T-helper 9 cell (primary cell): ENCODE measurements at places on chromosomes 7 and 10.

GRCh38 chr7:90455163-90456030, 14.0 kb upstream of the PTTG1IP2 start:
- no peak for DNase-seq

GRCh38 chr10:52615756-52616394, 156.7 kb downstream of the MBL2 start:
- DNase-seq: no peak

GRCh38 chr10:66538908-66539307, 386.9 kb upstream of the LRRTM3 start:
- DNase-seq: no peak

DNA sequence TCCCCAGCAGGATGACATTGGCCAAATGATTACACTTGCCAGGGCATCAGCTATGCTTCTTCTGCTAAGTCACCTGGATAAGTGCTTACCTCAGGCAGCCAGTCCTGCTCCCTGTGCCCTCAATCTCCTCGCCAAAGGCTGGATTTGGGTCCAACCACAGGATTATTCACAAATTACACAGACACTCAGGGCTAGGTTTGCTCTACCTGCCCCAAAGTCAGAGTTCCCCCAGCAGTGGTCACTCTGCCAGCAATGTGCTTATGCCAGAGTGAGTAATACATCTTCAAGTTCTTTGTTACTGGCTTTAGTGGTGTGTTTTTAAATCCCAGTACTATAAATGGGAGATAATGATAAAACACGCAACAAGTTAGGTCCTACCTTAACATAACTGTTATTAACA, 189.7 kb upstream of the SEMA3D start:
- no peak for DNase-seq

DNA sequence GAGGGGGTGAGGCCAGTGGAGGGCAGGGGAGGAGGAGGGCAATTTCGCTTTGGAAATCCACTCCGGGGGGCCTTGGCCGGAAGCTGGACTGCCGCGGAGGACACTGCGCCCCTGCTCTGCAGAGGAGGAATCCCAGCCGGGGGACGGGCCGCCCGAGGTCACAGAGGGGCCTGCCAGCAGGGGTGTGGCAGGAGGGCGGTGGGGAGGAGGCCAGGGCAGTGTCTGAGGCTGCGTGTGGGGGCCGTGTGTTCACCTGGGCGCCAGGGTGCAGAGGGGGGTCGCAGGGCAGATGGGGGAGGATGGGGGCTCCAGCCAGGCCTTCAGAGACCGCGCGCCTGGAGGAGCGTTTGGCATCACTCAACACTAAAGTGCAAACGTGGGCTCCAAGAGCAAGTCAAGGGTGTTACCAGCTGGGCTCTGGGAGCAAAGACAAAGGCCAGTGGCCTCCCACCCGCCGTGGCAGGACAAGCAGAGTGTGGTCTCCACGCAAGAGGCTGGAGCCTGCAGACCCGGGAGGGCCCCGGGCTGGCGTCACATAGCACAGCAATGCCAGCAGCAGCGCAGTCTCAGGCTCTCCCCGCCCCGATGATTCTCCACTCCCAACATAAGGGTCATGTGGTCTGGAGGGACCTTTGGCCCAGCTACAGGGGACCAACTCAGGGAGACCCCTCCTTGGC, 45.3 kb upstream of the DNAJB6 start:
- DNase-seq: no peak
